Activated CD4-positive, alpha-beta memory T cell treated with anti-CD3 and anti-CD28 coated beads, Interleukin-2, amount 10 ng/mL, durations not matched to agents 7 days and 5 days (primary cell): ENCODE measurements at places on chromosomes 5 and 9. TPM values are rescaled to one million over a fixed set of nuclear protein-coding genes. Genes with fewer than 3 reads are reported as not detected.

Gene KCNV2
- not detected for total RNA-seq

Gene UBE2QL1
- 0.10 TPM for total RNA-seq

Gene EDIL3
- total RNA-seq, result not detected

Gene IZUMO3
- not detected for total RNA-seq

Gene PDZD2
- not detected for total RNA-seq

Gene LPAR1
- total RNA-seq, result not detected

Gene ARID3C
- total RNA-seq, result 0.15 TPM

Gene KCNMB1
- total RNA-seq, result not detected

Gene TMEM252
- not detected for total RNA-seq

Gene SMIM33
- total RNA-seq, result 2.3 TPM

Gene SLC4A9
- total RNA-seq, result 0.43 TPM

Gene CTNND2
- total RNA-seq, result not detected

Gene PCDHAC2
- not detected for total RNA-seq

Gene C7
- not detected for total RNA-seq

Gene DMRTA1
- not detected for total RNA-seq

Gene ANKRD18A
- total RNA-seq, result 3.1 TPM

Gene HRH2
- total RNA-seq, result 13.7 TPM

Gene LCN6
- 0.40 TPM for total RNA-seq

Gene C5
- 2.1 TPM for total RNA-seq

Gene SCGB3A1
- total RNA-seq, result not detected

Gene TICAM2
- total RNA-seq, result 1.8 TPM

Gene SOHLH1
- total RNA-seq, result not detected

Gene LEAP2
- 2.5 TPM for total RNA-seq

Gene FBN2
- total RNA-seq, result not detected

Gene LHX3
- total RNA-seq, result 0.08 TPM

Gene CCL27
- not detected for total RNA-seq

Gene TGFBR1
- total RNA-seq, result 57.4 TPM

Gene DOCK8
- 374 TPM for total RNA-seq

Gene RELL2
- 19.4 TPM for total RNA-seq

Gene GRIN3A
- not detected for total RNA-seq

Gene MYORG
- total RNA-seq, result 4.7 TPM

Gene GLRA1
- total RNA-seq, result not detected

Gene ZNF367
- 28.7 TPM for total RNA-seq
